Activated CD8-positive, alpha-beta memory T cell treated with anti-CD3 and anti-CD28 coated beads, Interleukin-2, amount 10 ng/mL, durations not matched to agents 7 days and 5 days (primary cell): ENCODE measurements at places on chromosomes 11 and 22. TPM values are rescaled to one million over a fixed set of nuclear protein-coding genes. Genes with fewer than 3 reads are reported as not detected.

LMO1 gene
- total RNA-seq: not detected

TMA7B gene
- 5.1 TPM for total RNA-seq

- no peak overlapping the region for H3K27ac ChIP-seq
- peaks cover 78% of the 10 kb centered on the region for H3K27me3 ChIP-seq
- H3K4me3 ChIP-seq: peak overlapping the region; percentile 12
- H3K36me3 ChIP-seq: no peaks in the 10 kb centered on the region
- peaks cover 12% of the 10 kb centered on the region for H3K4me1 ChIP-seq
Observed at GRCh38 chr11:12675951-12676711, 1.9 kb downstream of the TEAD1 start.

- DNase-seq: no peak
- H3K36me3 ChIP-seq: no peaks in the 10 kb centered on the region
- H3K27ac ChIP-seq: no peak overlapping the region
- no peaks in the 10 kb centered on the region for H3K4me1 ChIP-seq
Observed at GRCh38 chr11:109308551-109308950, 113.4 kb upstream of the C11orf87 start.

- H3K4me3 ChIP-seq: no peak overlapping the region
- H3K36me3 ChIP-seq: peaks cover 35% of the 10 kb centered on the region
- H3K4me1 ChIP-seq: no peaks in the 10 kb centered on the region
- no peaks in the 10 kb centered on the region for H3K27me3 ChIP-seq
- DNase-seq: no peak
- no peak overlapping the region for H3K27ac ChIP-seq
Observed at GRCh38 chr11:112238041-112238440, 11.8 kb downstream of the PTS start.

- H3K4me1 ChIP-seq: no peaks in the 10 kb centered on the region
- H3K27ac ChIP-seq: no peak overlapping the region
- H3K27me3 ChIP-seq: no peaks in the 10 kb centered on the region
- peaks cover 9% of the 10 kb centered on the region for H3K36me3 ChIP-seq
Observed at GRCh38 chr11:10497371-10498021, 42.4 kb downstream of the AMPD3 start.
